ENCODE measurements at places on chromosomes 4 and X. TPM values are rescaled to one million over a fixed set of nuclear protein-coding genes. Genes with fewer than 3 reads are reported as not detected.

- DNase-seq, result no peak
Measured at GRCh38 chr4:136001791-136002190, 1530.5 kb downstream of the PCDH18 start.

The TMPRSS11B gene
- total RNA-seq, result not detected

The SASH3 gene
- not detected for total RNA-seq

- no peak for DNase-seq
Measured at GRCh38 chrX:26409636-26410035, 193.7 kb downstream of the MAGEB5 start.

All from IMR-90 (cell line).